ENCODE measurements at places on chromosomes 1 and 21. TPM values are rescaled to one million over a fixed set of nuclear protein-coding genes. Genes with fewer than 3 reads are reported as not detected.

ID3 gene
- 51.8 TPM for total RNA-seq

CD52 gene
- not detected for total RNA-seq

CAMK2N1 gene
- total RNA-seq: 5.2 TPM

ANKRD34A gene
- total RNA-seq: 0.99 TPM

ALDH4A1 gene
- 9.5 TPM for total RNA-seq

PRCC gene
- total RNA-seq: 28.3 TPM

OR6K3 gene
- total RNA-seq: not detected

PRKAA2 gene
- 0.16 TPM for total RNA-seq

LCE1D gene
- not detected for total RNA-seq

RAB42 gene
- total RNA-seq: 1.6 TPM

LIPI gene
- not detected for total RNA-seq

BMP8B gene
- total RNA-seq: not detected

CFAP74 gene
- not detected for total RNA-seq

CLCA1 gene
- total RNA-seq: not detected

FAM72C gene
- not detected for total RNA-seq

NTNG1 gene
- 2.0 TPM for total RNA-seq

GBP6 gene
- total RNA-seq: not detected

NTRK1 gene
- 0.09 TPM for total RNA-seq

RUNX3 gene
- total RNA-seq: not detected

SELENOF gene
- total RNA-seq: 206 TPM

SLC22A15 gene
- total RNA-seq: 7.2 TPM
